ENCODE measurements at places on chromosomes 5 and 9.
A peak's percentile ranks its signal among the peaks of the same experiment; 100 is the strongest.

- no peak for DNase-seq
Observed at GRCh38 chr5:132388244-132389050, 18.9 kb downstream of the SLC22A5 start.

- DNase-seq = no peak
Observed at GRCh38 chr9:121359351-121360294, 10.4 kb downstream of the STOM start.

DNA sequence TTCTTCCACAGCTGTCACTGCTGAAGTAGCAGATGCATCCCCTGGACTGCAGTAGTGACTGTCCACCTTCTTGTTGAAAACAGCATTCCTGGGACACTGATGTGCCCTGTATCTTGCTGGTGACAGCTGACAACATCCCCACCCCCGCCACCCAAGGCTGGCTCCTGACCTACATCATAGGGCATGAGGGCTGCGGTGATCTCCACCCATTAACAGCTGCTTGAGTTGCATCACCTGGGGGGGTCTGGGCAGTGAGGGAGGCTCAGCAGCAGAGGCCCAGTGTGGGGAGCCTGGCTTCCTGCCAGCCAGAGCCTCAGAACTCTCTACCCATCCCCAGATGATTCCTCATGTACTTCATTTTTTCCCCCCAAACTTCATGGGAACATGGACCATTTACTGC is 4.1 kb downstream of the PRUNE2 start:
- no peak for DNase-seq

DNA sequence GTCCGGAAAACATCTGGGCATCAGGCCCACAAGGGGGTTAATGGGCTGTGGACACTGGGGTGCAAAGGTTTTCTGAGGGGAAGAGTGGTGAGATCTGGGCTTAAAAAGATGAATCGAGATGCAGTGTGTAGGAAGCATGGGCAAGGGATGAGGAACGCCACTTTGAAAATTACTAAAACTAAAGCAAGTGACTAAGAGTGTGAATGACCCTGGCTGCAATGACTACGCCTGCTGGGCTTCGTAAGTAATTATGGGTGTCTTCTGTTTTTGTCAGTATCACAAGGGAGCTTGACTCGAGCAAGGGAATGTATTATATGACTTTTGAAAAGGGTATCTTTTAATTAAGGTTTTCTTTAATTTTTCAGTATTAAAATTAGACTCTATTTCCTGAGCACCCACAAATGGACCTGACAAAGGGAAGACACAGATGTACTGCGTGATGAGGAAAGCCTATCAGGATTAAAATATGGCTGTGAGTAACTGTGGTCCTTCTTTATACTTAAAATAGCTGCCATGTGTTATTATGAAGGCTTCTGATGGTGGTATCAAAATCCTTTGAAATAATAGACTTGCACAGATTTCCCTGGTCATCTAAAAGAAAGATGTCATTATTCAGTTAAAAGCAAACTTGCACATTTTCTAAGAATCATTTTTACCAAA is 4.2 kb downstream of the CTXN3 start:
- no peak for DNase-seq

- peak; percentile 40 for DNase-seq
Observed at GRCh38 chr9:110452227-110452801, 114.7 kb upstream of the TXNDC8 start.

DNA sequence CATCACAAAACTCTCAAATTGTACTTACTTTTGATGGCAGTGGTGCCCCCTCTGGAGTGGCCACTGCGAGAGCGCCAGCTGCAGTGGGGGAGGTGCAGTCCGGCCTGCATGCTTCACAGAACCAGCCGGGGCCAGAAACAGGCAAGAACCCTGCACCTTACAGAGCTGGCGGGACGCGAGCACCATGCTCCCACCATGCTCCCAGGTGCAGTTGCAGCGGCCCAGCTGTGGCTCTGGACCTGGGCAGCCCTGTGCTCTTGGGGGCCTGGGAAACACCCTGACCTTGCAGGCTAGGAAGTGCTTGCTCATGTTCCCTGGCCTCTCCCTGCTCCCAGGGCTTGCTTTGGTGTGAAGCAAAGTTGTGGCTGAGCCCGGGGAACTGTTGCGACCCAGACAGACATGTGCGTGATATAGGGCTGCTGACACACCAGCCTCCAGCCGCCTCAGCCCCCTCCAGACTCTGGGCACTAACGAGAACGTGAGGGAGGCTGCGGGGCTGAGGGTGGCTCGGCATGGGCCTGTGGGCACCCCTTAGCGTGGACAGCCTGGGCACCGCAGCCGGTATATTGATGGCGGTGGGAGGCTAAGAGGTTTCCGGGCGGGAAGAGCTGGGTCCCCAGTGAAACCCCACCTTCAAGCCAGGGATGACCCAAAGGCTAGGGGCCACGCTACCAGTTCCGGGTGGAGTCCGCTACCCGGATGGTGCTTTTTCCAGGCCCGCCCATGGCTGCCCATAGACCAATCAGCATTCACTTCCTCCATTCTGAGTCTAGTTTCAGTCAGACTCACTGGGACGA is 1809.9 kb upstream of the ACO1 start:
- no peak for DNase-seq

DNA sequence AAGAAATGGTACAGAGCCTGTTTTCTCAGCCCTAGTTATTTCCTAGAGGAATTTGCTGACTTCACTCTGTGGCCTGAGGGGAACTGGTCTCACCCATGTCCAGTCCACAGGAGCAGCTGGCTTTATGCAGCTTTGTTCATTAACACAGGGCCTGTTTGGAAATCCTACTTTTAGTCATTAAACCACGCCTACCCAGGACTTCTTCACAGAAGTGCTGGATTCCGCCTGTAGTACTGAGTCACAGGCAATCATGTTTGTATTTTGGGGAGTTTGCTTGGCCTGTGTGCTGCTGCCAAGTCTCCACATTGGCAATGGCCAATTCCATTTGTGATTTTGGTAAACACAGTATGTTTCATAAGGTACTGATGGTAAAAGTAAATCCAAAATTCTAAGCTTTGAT is 52.8 kb downstream of the CTNND2 start:
- DNase-seq = peak; percentile 43

- no peak for DNase-seq
Observed at GRCh38 chr5:173323106-173323798, 5.0 kb downstream of the STC2 start.

DNA sequence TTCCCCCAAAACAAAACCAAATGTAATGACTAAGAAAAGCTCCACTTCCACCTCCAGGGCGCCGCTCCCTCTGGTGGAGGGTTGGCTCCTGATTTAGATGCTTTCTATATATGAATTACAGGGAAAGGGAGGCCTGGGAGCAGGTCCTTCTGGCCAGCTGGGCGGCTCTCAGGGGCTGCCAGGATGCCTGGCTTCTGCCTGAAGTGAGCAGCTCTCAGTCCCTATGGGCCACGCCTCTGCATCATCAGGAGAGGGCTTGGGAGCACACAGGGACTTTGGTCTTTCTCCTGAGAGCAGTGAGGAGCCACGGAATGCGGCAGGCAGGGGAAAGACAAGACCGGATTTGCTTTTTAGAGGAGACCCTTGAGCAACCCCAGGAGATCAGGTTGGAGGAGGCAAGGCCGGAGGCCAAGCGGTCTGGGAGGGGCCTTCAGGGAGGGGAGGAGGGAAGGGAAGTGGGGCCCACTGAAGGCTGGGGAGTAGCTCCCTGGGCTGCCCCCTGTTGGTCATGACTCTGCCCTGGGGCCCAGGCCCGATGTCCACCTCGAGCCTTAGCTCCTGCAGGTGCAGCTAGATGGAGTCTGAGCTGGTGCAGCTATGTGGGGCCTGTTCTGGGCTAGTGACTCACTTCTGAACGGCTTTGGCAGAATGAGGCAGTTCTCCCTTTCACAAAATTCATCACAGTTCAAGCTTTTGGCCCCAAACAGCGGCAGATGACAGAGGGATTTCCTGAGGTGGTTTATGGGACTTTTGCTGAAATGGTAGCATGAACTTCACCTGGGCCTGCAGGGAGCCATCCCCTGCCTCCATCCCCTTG is 11.3 kb upstream of the GRHPR start:
- peak; percentile 38 for DNase-seq

GRCh38 chr9:134624621-134625181 is 16.9 kb upstream of the COL5A1 start:
- DNase-seq = peak; percentile 20

DNA sequence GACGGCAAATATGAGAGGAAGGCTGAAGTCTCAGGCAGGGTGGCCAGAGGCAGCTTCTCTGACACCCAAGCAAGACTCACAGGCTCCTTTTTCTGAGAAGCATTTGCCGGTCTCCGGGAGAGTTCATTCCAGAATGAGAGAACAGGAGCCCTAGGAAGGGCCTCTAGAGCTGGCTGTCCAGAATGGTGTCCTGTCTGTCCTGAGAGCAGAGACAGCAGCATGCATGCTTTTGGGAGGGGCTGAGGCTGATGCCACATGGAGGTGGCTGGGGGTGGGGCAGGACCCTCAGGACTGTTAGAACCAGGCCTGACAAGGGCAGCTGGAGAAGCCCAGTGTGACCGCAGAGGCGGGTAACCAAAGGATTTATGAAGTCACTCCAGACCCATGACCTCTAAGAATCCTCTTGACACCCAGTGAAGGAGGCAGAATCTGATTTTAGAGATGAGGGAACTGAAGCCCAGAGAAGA is 60.0 kb downstream of the SHB start:
- no peak for DNase-seq

DNA sequence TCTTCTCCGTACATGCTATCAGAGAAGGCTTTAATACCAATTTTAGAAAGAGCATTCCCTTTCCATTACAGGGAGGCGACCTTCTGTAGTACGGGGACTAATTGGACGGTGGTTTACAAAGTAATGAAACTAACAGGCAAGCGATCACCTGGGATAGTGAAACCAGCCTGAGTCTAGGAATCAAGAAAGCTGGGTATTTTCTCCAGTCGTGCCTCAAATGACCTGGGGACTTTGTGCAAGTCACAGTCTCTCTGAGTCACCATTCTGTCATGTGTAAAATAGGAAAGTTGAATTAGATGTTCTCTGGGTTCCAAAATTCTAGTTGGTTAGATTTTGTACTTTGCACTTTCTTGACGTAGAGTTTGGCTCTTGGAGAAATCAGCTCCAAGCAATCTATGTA is 22.7 kb upstream of the SSBP2 start:
- DNase-seq = no peak

- no peak for DNase-seq
Observed at GRCh38 chr9:120852240-120853010, 9.7 kb upstream of the PSMD5 start.

DNA sequence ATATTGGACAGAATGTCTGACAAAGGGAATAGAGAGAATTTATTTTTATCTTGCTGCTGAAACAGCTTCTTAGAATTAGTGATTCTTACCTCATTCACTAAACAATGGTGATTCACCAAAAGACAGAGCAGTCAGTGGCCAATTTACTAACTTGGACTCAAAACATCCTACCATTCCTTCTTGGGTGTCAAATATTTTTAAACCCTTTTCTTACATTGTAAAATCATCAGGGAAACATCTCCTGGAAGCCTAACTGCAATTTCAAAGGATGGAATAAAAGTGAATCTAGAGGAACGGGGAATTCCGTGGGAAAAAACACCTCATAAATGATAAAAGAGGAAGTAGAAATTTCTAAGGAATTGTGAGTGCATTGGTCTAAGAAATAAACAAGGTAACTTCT is 97.7 kb downstream of the LHFPL2 start:
- DNase-seq = no peak

DNA sequence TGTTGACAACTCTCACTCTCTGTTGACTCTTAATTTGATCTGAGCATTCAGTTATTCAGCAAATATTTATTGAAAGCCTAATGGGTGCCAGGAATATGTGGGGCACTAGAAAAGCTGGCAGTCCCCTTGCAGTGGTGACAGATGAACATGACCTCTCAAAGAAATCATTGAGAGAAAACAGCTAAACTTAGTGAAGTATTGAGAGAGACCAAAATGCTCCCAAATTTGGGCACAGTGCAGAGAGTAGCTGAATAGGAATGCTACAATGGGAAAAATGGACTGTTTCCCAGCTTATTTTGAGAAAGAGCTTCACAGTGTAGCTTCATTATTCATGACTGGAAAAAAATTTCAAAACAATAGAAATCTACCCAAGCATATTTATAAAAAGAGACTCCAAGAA is 257.9 kb downstream of the SGCD start:
- DNase-seq = peak; percentile 18

- DNase-seq = no peak
Observed at GRCh38 chr9:102354041-102354440, 615.6 kb upstream of the GRIN3A start.

Data from cerebellar cortex (tissue), 1 donor.